ENCODE measurements at places on chromosomes 3 and 15.

- DNase-seq: peak; percentile 7
Observed at GRCh38 chr3:52372822-52373504, 56.8 kb downstream of the DNAH1 start.

- DNase-seq: peak; percentile 93
Observed at GRCh38 chr3:141105828-141106628, 54.9 kb downstream of the SPSB4 start.

- DNase-seq: peak; percentile 58
Observed at GRCh38 chr15:73991260-73991659, 835 bp downstream of the STOML1 start.

- DNase-seq: no peak
Observed at GRCh38 chr3:150269526-150269925, 138.6 kb upstream of the TSC22D2 start.

GRCh38 chr3:86029590-86029989, 961.4 kb downstream of the VGLL3 start:
- DNase-seq: no peak

DNA sequence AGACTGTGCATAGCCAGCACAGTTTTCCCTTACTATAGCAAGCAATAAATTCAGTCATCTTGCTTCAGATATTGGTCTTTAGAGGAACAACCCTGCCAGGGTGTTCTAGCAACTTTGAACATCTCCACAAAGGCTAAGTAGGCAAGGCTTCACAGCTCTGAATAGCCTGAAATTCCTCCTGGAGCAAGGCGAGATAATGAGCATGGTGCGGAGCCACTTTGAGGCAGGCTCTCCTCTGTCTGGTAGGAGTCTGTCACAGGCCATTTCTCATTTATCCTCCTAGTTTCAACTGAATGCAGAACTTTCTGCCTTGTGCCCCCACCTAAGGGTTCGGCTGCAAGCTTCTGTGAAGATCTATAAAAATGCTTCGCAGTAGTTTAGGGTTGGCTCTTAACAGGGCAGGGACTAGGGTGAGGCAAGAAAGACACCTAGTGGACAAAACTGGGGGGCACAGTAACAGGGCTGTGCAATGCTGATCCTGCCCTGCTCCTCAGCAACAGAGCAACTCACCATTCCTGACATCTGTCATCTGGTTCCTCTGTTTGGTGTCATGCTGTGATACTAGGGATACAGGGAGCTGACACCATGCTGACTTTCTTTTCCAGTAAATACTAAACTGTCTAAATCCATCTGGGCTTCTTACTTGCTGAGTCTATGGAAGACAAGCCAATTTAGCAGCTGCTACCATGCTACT, 16.6 kb upstream of the EHHADH start:
- peak; percentile 52 for DNase-seq

DNA sequence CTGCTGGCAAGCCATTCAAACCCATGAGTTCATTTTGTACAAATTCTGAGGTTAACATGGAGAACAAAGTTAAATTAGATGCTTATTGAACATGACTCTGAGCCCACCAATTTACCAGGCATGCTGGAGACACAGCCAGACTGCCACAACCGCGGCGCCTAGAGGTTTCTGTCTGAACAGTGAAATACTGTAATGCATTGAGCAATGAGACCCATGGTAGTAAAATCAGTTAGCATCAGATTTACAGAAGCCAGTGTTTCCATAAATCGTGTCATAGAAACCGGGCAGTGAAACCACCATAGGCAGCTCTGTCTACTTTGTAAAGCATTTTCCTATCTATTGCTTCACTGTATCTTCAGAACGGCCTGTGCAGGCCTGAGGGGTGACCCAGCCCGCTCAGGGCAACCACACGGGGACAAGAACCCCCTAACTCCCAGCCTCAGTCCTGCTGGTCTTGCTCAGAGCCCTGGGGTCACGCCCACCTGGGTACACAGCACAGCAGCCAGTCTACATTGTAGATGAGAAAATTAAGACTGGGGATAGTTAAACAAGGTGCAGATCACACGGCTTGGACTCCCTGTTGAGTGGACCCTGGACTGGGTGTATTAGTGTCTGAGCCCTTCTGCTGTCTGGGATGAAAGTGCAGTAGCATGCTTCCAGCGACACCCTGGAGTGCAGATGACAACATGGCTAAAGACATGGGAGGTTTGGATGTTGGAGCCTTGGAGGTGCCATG, 44.2 kb downstream of the MGLL start:
- no peak for DNase-seq

DNA sequence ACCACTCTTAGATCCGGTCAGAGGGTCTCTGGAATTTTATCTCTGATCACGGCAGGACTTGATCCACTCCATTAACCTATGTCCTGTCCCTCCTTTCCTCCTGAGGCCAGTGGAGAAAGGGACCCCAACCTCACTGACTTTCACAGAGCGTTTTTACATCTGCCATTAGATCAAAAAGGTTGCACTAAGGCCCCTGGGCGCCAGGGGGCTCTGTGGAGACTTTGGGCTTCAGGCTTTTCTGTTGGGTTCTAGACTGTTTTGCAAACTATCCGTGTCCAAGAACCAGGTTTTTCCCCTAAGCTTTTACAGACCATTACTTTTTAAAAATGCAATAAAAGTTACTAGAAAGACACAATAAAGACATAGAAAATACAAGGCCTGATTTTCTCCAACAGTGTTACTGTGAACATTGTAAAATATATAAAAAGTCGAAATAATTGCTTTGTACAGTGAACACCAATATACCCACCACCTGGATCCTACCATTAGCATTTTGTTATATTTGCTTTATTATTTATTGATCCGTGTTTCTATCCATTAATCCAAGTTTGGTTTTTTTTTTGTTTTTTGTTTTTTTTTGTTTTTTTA, 159.7 kb downstream of the POLR2M start:
- peak; percentile 81 for DNase-seq

GRCh38 chr15:64774629-64775493, 528 bp downstream of the RBPMS2 start:
- DNase-seq: peak; percentile 22

DNA sequence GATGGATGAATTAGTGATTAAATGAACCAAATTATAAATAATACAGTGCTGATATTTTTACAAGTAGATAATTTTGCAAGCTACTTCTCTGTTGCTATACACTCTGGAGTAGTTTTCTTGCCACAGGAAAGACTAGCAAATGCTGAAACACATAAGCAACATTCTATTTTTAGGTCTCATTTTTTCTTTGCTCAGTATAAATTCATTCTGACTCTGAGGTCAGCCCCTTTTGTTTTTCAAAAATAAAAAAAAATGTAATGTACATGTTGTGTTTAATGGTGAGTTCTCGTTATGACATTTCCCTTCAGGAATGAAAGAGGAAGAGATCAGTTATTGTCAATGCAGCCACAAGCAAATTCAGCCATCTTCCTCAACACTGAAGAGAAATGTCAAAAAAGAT, 24.9 kb downstream of the GJD2 start:
- DNase-seq: no peak

DNA sequence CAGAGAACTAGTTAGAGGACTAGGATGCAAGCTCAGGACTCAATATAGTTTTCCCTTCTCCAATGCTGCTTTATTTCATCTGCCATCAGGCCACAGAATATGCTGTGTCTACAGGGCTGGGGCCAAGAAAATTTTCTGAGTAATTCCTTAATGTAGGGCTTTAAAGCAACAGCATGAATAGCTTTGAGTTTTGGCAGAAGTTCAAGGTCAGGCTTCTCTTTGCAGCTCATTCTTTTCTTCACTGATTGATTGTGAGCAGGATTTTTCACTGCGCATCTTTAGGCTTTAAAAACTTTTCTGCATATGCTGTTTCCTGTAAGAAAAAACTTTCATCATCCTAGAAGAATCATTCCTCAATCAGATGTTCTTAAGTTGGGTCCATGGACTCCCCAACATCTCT, 4.6 kb downstream of the TMEM108 start:
- no peak for DNase-seq

GRCh38 chr3:82596805-82597204, 835.4 kb upstream of the GBE1 start:
- DNase-seq: no peak

- peak; percentile 41 for DNase-seq
Observed at GRCh38 chr15:67945951-67946700, 106.3 kb upstream of the RNU6-1 start.

GRCh38 chr15:40105517-40106202, 3.0 kb downstream of the BMF start:
- no peak for DNase-seq

DNA sequence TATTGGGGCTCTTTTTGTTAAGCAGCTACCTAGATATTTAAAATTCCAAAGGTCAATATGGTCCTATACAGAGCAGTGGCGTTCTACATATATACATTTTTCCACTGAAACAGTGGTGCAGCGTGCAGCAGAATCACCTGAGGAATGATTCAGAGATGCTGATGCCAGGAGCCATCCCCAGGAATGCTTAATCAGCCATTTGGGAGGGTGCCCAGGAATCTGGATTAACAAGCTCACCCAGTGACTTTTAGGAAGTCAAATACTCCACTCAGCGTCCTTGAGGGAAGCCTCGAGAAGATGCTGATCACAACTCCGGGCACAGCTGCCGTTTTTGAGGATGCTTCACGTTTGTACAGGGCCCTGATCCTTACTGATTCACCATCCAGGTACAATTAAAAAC, 82.6 kb upstream of the ARHGEF3 start:
- no peak for DNase-seq

DNA sequence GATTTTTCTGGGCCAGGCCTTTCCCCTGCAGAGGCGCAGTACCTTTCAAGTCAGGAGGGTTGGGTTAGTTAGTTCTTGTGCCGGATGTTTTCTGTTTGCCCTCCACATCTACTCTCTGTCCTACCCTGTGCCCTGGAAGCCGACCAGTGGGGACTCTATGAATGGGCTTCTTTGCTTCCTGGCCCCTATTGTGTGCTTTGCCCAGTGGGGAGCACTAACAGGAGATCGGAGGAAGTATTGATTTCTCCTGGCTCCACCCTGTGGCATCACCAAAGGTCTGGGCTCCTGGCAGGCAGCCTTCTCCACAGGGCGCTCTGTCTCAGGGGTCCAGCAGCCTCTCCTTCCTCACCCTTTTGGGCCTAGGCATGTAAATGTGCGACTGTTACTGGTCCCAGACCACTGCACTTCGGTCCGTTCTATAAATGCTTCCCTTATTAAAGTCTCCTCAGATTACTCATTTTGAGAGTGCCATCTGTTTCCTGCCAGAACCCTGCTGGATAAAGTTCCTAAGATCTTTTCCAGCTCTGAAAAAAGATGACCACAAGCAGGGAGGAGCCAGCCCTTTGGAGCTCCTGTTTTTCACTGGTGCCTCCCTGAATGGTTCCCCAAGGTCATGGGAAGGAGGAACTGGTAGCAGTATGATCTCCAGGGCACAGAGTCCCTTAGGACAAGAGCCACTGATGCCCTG, 44.5 kb downstream of the CTDSPL start:
- peak; percentile 88 for DNase-seq

DNA sequence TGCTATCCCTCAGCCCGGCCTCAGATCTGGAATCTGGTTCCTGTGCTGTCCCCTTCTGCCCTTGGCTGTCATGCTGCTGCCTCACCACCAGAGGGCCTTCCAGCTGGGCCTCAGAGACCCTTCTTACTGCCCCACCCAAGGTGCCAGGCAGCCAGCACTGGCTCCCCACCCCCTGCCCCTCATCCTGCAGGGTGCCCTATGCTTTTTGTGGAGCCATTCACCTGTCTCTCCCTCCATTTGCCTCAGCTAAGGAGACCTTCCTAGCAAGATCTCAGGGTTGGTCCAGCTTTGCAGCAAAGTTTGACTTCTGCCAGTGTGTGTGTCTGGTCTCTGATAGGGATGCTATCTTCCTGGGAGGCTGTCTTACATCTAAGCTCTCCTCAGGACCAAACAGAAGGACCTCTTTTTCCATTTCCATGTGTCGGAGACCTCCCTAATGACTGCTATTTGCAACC, 1.9 kb upstream of the VWA5B2 start:
- peak; percentile 61 for DNase-seq

DNA sequence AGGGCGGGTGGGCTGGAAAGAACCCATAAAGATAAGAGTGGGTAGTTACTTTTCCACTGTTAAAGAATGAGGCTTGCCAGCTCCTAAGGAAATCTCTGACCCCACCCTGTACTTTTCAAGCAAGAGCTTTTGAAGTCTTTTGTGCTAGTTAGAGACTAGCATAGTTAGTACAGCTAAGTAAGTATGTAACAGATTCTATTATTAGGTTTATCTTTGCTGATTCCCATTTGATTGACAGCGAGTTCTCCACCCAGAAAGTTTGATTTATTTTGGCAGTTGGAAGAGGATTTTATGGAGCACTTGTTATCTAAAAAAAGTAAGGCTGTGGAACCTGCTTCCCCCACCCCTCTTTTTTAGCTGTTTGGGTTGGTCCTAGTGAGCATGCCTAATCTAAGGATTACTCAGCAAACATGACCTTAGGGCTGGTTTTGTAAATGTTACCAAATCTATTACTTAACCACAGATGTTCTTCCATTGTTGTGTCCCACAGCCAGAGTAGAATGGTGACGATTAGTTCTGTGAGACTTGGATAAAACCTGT, 57.6 kb downstream of the FNDC3B start:
- peak; percentile 37 for DNase-seq

Data from dermis blood vessel endothelial cell (primary cell).